ENCODE measurements at places on chromosomes 7 and 10. TPM values are rescaled to one million over a fixed set of nuclear protein-coding genes. Genes with fewer than 3 reads are reported as not detected.

GRCh38 chr7:157938211-157938610 lies 601.4 kb downstream of the DNAJB6 start:
- DNase-seq, result no peak

- DNase-seq, result no peak
Observed at GRCh38 chr10:108735380-108735779, 1187.9 kb downstream of the XPNPEP1 start.

GRCh38 chr10:30784897-30785605 lies 155.5 kb upstream of the LYZL2 start:
- peak; percentile 57 for DNase-seq

- peak; percentile 30 for DNase-seq
Observed at GRCh38 chr10:52949899-52950298, 177.3 kb upstream of the MBL2 start.

DNA sequence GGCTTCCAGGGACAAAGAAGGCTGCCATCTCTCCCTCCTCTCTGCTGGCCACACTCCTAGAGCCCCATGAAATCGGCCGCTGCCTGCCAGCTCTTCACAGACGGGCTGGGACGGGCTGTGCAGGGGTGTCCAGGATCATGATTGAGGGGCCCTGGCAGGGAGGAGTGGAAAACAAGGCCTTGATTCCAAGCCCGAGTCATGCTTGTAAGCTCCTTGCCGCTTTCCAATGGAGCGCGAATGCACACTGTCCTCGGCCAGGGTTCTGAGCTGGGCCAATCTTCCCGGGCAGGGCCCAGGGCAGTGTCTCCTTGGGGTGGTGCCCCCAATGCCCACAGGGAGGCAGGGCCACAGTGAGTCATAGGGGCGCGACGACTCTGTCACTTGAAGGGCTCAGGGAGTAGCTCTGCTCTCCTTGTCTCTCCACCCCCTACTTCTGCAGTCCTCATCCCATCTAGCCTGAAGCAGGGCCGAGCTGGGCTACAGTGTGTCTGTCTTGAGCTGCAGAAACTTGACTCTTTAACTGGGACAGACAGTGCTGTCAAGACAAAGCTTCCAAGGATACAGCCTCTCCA lies 186.2 kb upstream of the SVIL start:
- DNase-seq, result no peak

DNA sequence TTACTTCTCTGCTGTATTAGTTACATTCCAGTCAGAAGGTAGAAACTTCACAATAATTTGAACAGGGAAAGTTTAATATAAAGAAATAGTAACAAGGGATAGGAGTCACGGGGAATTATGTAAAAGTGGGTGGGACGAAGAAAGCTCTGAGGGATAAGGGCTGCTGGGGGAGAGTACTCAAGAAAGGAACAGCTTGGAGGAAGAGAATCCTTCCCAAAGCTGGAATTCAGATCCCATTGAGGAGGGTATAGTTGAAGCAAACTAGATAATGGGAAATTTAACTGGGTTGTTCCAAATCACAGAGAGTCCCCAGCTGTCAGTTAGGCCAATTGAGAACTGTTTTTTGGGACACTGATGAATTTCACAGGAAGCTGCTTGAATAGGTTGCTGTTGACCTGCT lies 53.2 kb upstream of the MACC1 start:
- no peak for DNase-seq

- DNase-seq, result no peak
Observed at GRCh38 chr7:10577866-10578374, 395.8 kb upstream of the PHF14 start.

GRCh38 chr7:11570205-11570604 lies 261.8 kb downstream of the THSD7A start:
- DNase-seq, result no peak

- DNase-seq, result no peak
Observed at GRCh38 chr10:123485341-123485960, 180.7 kb upstream of the GPR26 start.

DNA sequence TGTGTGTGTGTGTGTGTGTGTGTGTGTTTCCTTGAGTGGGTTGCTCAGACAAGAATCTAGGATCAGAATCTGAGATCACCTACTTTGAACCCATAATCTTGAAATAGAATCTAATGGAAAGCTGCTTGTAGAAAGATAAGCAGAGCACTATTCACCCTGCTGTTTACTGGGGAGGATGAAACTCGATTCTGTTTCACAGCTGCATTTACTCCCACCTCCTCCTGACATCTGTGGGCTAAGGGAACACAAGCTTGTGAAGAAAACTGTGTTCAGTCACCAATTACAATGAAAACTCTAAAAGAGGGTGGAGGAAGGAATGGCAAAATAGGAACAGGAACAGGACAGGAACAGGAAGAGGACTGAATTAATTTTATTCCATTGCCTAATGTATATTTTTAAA lies 269.5 kb downstream of the TSPAN12 start:
- no peak for DNase-seq

DNA sequence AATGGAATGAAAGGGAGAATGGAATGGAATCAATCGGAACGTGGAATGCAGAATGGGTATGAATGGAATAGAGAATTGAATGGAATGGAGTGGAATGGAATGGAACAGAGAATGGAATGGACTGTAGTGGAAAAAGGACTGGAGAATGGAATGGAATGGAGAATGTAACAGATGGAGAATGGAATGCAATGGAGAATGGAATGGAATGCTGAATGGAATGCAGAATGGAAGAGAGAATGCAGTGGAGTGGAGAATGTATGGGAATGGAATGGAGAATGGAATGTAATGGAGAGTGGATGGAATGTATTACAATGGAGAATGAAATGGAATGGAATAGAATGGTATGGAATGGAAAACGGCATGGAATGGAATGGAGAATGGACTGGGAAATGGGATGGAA lies 96.9 kb downstream of the NSUN6 start:
- DNase-seq, result no peak

GRCh38 chr7:93148144-93148543 lies at the start of gene SAMD9L:
SAMD9L (minus strand) TSS chr7:93148385; CDS start chr7:93135971, 12,414 bp downstream.
- no peak for DNase-seq

GRCh38 chr10:78934532-78934898 lies 134.3 kb upstream of the ZMIZ1 start:
- no peak for DNase-seq

GRCh38 chr10:11742009-11742778 lies at the start of gene ECHDC3:
ECHDC3 (plus strand) TSS chr10:11742382; CDS start chr10:11742577, 195 bp downstream.
- peak; percentile 78 for DNase-seq

- no peak for DNase-seq
Observed at GRCh38 chr10:74771054-74771453, 55.3 kb upstream of the KAT6B start.

GRCh38 chr7:140384894-140385545 lies 13.3 kb downstream of the SLC37A3 start:
- DNase-seq, result no peak

- DNase-seq, result no peak
Observed at GRCh38 chr10:128105383-128105782, 20.8 kb downstream of the MKI67 start.

GRCh38 chr7:12729112-12729511 lies 41.7 kb downstream of the ARL4A start:
- peak; percentile 38 for DNase-seq

GRCh38 chr7:103988468-103989199 lies 824 bp downstream of the RELN start:
- DNase-seq, result no peak

DNA sequence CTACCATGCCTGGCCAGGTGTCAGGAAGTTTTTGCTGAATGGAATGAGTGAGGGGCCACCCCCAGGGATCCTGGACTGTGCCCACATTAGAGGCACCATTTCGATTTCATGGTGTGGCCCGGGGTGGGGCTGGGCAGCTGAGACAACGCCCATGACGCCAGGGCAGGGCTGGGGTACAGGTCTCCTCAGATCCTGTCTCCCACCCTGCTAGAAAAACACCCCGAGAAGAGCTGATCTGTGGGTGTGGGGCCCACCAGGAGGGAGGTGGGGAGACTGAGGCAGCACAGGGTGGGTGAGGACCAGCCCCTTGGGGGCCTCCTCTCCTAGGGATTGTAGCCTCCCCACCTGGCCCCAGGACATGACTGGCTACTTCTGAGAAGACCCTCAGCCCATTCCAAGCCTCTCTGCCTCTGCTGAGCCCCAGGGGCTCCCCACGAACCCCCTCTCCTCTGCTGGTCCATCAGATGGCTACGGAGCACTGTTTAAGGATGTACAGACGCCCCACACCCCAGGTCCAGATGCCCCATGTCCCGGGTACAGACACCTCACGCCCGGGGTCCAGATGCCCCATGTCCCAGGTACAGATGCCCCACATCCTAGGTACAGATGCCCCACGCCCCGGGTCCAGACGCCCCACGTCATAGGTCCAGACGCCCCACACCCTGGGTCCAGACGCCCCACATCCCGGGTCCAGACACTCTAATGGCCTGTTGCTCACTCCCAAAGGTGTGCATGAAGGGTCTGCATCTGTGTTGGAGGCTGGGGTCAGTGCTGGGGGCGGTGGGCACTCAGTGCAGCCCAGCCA lies 99.4 kb downstream of the MICALL2 start:
- DNase-seq, result no peak

- DNase-seq, result no peak
Observed at GRCh38 chr10:28087661-28088351, 88.9 kb upstream of the ODAD2 start.

DNA sequence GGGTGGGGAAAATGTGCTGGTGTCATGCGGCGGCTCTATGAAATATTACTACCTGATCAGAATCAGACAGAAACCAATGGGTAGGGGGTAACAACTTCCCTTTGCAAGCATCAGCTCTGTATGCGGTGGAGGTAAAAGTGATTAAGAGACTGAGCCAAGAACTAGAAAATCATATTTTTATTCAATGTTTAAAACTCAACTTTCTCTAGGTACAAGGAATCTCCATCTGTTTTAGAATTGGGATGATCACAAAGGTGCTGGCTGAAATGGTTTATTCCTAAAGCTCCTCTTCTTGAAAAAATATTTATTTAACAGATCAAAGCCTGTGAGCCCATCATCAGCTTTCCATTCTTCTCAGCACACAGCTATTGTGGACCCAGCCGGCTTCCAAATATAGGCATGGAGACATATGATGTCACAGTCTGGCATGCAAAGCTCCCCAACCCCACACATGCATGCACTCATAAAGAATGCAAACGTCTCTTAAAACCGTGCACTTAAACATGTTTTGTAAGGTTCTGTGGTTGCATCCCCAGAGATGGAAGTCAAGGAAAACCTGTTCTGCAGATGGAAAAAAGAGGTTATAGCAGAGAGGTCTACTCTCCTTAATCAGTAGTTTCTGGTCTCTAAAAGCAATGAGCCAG lies 126.0 kb downstream of the SKIDA1 start:
- no peak for DNase-seq

GRCh38 chr10:46311501-46311951 lies 24.7 kb downstream of the ANTXRL start:
- no peak for DNase-seq

GRCh38 chr10:89085153-89085552 lies 94.6 kb downstream of the FAS start:
- DNase-seq, result no peak

GRCh38 chr7:128697302-128697905 lies 25.3 kb downstream of the GARIN1A start:
- DNase-seq, result peak; percentile 55

STEAP1B gene
- total RNA-seq, result 1.0 TPM

GPNMB gene
- 77.8 TPM for total RNA-seq

MKX gene
- 1.2 TPM for total RNA-seq

UPF2 gene
- total RNA-seq, result 22.3 TPM

ZCCHC24 gene
- 22.8 TPM for total RNA-seq

FAS gene
- total RNA-seq, result 50.8 TPM

EPO gene
- not detected for total RNA-seq

DUSP5 gene
- 21.5 TPM for total RNA-seq

GPRIN2 gene
- 58.7 TPM for total RNA-seq

SEMA3D gene
- total RNA-seq, result 2.1 TPM

AKR1B15 gene
- 3.1 TPM for total RNA-seq

RSPH10B gene
- not detected for total RNA-seq

ANKRD61 gene
- total RNA-seq, result not detected

AMPH gene
- 0.41 TPM for total RNA-seq

PAX4 gene
- 1.8 TPM for total RNA-seq
